ENCODE measurements at places on chromosomes 3 and 15.

DNA sequence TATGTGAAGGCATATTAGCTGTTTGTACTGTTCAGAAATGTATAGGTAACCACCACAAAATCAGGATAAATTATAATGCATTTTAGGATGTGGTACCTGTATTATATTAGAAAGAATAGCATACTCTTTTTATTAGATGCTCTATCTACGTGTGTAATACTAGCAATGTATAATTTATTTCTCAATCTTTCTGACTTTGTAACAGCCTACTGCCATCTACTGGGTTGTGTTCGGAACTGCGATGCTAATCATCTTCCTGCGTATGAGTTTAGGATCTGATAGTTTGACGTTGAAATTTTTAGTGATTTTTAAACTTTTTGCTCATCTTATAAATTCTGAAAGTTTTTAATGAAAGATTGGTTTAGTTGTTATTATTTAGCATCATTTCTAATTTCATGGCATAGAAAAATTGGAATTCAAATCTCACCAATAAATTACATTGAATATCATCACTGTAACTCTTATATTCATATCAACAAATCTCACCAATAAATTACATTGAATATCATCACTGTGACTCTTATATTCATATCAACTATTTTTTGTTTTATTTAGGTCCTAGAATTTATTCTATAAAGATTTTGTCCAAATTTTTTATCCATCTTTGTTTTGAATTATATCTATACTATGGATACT is 322.7 kb upstream of the ZNF717 start:
- DNase-seq = peak; percentile 52

- DNase-seq = peak; percentile 43
These were observed 18.9 kb upstream of the FEM1B start for GRCh38 chr15:68258692-68259091.

DNA sequence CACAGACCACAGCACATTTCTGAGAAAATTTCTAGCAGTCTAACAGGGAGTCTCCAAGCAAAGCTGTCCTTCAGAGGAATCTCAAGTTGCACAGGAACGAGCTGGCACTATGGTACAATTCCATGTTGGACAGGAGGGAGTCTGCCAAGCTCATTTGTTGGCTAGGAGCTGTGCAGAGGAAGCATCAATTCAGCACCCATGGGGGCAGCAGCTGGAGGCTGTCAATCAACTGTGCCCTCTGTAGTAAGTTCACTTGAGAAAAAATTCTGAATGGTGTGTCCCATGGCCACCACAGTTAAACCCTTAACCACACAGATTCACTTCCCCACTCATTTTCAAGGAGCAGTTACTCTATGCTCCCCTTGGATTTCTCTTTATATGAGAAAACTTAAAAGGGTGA is 298.5 kb upstream of the PPP2R3A start:
- no peak for DNase-seq

GRCh38 chr15:57160823-57161560 is 215.3 kb upstream of the CGNL1 start:
- peak; percentile 60 for DNase-seq

DNA sequence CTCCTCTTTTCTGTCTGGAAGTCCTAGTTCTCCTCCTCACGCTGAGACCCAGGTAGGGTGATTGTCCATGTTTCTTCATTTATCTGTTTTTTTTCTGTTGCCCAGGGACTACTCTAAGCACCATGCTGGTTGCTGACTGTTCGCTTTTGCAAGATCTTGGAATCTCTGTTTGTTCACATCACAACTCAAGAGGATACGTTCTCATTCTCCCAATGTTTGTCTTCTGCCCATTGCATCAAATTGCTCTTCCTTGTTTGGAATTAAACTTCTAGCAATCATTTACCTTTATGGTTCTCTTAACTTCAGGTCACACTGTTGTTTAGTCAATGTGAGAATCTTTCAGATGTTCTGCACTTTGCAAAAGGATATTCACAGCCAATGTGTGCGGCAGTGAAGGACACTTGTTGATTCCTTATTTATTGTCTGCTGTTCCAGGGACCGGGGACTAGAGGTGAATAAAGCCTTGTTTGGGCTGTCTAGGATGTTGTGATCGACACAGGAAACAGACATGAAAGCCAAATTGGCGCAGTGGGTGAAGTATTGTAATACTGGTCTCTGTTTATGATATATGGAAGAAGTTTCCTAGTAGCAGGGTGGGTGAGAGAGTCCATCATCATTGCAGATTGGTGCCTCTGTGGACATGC is 24.5 kb downstream of the LPP start:
- no peak for DNase-seq

DNA sequence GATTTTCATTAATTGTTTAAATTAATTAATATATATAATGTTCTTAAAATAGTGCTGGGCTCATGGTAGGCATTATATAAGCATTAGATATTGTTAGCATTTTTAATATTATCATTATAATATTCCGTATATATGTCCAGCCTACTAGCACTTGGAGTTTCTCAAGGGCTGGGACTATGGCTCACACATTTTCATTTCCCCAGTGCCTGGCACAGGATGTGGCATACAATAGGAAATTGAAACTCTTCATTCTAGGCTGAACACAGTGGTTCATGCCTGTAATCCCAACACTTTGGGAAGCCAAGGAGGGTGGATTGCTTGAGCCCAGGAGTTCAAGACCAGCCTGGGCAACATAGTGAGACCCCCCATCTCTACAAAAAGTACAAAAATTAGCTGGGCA is 170.4 kb downstream of the RSL24D1 start:
- no peak for DNase-seq

DNA sequence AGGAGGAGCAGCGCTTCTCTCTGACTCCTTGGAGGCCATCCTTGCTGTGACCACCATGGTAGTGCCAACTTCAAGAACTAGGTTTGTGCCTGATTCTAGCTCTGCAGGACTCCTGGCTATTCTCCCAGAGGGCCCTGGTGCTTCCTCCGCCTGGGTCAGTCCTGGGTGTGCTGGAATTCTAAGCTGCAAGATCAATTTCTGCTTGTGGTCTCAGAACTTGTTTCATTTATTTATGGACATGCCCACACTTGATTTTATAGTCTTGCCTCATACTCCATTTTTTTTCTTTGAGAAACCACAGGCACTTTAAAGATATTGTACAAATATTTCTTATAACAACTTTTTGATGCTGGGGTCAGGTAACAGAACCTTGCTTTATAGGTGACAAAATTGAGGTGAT is 87.6 kb downstream of the PDCD6IP start:
- DNase-seq = peak; percentile 14

- DNase-seq = no peak
These were observed 46.4 kb upstream of the USP3 start for GRCh38 chr15:63458026-63458425.

- no peak for DNase-seq
These were observed 589.4 kb downstream of the NLGN1 start for GRCh38 chr3:173986861-173987410.

DNA sequence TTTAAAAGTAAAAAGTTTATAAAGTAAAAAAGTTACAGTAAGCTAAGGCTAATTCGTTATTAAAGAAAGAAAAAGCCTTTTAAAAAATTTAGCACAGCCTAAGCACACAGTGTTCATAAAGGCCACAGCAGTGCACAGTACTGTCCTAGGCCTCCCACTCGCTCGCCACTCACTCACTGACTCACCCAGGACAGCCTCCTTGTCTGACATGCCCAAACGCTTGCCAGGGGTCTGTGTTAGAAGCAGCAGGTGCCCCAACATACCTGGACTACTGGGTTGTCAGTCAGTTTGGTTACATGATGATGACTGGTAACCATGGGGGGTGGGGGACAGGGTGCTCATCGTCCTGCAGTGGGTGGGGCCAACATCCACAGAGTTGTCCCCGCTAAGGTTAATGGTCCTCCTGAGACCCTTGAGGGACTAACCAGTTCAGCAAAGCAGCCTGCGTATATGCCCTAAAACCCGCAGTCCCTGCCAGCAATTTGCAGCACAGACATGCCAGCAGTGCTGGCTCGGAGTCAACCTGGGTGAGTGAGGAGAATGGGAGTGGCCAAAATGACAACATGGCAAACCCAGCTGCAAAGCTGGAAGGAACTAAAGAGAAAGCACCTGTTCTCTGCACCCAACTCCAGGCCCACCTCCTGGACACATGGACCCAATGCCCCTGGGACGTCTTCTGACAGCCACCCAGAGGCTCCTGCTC is 49.2 kb downstream of the CYFIP1 start:
- DNase-seq = peak; percentile 16

DNA sequence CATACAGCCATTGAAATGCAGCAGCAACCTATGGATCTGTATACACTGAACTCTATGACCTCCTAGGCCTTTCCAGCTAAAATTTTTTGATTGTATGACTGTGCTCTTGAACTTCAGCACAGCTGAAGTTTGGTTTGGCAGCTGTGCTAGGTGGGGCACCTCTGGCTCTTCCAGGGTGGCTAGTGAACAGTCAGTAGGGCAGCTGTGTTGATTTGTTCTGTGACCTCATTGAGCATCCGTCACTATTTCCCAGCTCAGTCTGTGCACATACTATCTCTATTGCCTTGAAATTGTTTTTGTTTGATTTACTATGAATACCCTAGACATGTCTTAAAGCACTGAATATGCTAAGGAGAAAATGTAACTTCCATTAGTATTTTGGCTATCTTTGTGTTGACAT is 363.2 kb upstream of the NAALADL2 start:
- DNase-seq = no peak

GRCh38 chr3:151075869-151076562 is 9.4 kb upstream of the MED12L start:
- DNase-seq = no peak

DNA sequence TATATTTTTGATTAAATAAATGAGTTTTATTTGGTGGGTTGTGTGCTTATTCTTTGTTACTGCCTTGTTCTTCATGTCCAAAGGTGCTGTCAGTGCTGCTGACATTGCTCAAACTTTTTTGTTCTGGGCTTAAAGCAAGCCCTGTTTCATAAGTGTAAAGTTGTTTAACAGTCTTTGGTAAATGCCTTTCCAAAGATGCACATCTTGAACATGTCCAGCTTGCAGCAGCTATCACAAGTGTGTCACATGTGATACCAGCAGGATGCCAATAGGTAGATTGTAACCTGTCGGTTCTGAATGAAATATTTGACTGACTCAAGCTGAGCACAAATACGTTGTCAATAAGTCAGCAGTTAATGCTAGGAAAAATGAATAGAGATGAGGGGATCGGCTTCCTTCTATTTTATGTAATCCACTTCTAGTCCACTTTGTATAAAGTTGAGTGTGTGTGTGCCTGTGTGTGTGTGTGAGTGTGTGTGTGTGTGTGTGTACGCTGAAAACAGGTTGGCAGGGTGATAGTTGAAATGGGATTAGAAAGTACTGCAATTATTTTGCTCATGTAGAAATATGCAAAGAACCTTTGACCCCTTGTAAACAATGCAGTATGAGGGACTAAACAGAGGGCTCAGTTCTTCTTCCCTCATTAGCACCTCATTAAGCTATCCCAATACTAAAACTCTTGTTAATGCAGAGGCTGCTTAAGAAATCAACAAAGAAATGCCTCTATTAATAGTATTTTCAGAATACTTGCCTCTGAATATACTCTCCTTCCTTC is 986.5 kb downstream of the TUSC7 start:
- no peak for DNase-seq

GRCh38 chr15:77042245-77042919 is 28.5 kb downstream of the TSPAN3 start:
- DNase-seq = no peak

DNA sequence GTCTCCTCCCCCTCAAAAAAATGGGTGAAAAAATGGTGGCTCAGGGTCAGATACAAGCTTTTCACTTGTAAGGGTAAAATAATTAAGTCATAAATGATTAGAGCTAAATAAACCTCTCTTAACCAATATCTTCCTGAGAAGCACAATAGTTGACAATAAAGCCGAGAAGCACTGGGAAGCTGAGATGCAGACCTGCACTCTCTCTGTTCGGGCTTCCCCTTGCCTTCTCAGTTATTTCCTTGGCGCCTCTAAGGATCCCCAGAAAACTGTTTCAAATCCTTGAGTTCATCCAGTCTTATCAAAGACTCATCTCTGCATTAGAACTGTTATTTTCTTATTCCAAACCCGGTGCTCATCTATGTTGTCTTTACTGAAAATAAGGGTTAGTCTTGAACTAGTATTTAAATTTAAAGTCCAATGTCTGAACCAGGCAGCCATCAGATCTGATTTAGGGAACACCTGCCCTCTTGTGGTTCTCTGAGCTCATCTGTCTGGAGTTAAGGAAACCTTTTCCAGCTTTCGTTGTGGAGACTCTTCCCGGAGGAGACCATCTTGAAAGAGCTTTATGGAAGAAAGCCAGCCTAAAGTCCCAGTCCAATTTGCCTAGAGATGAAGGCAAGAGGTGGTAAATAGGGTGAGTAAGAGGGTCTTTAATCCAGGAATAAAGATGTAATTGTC is 256.4 kb upstream of the MCTP2 start:
- DNase-seq = peak; percentile 3

DNA sequence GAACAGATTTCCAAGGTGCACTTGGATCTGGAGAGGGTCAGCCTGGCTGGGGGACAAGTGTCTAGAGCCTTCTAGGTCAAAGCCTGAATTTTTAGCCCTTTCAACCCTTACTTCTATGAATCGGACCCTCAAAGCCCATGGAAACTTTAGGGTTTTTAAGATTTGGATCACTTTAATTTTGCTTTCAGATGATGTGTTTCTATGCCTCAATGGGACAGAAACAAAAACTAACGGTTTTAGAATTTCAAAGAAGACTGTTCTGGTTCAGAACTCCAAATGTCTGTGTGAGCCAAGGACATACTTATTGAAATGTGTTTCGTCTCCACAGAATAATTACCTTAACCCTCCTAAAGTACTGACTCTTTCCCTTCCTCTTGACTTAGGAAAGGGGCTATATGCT is 266.7 kb downstream of the LRTM1 start:
- DNase-seq = no peak

DNA sequence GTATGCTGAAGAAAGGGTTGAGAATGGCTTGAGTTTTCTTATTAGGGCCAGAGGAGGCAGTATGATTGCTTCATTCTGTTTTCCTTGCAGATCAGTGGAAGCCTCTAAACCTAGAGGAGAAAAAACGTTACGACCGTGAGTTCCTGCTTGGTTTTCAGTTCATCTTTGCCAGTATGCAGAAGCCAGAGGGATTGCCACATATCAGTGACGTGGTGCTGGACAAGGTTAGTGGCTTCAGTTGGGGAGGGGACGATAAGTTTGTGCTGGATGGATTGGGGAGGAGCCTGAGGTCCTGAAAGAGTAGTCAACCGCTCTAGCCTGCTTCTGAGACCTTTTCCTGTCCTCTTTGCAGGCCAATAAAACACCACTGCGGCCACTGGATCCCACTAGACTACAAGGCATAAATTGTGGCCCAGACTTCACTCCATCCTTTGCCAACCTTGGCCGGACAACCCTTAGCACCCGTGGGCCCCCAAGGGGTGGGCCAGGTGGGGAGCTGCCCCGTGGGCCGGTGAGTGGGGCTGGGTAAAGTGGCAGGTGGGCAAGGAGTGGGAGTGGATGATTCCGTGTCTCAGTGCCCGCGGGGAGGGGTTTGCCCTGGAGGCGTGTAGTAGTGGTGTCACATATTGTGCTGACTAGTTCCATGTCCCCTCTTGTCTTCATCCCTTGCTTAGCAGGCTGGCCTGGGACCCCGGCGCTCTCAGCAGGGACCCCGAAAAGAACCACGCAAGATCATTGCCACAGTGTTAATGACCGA is 8.5 kb downstream of the EIF4G1 start:
- DNase-seq = no peak

All from amniotic epithelial cell (primary cell).